ENCODE measurements at places on chromosomes 12 and 14.
A peak's percentile ranks its signal among the peaks of the same experiment; 100 is the strongest.

DNA sequence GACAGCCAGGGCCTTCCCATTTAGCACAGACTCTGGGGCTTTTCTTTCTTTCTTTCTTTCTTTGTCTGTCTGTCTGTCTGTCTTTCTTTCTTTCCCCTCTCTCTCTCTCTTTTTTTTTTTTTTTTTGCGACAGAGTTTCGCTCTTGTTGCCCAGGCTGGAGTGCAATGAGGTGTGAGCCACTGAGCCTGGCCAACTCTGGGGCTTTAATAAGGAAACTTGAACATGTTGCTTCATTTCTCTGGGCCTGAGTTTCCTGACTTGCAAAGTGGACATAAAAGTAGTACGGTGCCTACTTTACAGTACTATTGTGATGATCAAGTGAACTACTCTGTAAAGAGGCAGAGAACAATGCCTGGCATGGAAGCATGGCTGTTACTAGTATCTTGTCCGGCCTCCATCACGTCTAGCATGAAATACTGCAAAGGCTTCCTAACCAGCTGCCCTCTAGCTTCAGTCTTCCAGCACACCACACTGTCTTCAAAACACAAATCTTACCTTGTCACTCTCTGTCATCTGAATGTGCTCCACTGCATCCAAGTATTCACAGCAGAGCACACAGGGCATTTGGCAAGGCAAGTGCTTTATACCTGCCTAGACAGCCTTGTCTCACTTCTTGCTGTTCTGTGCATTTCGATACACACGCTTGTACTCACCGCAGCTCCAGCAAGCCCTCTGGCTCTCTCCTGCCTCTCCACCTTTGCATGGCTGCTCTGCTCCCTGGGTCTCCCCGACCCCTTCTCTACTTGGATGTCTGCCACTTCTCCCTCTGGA, 96.7 kb downstream of the IRF2BPL start:
- no peak for DNase-seq

DNA sequence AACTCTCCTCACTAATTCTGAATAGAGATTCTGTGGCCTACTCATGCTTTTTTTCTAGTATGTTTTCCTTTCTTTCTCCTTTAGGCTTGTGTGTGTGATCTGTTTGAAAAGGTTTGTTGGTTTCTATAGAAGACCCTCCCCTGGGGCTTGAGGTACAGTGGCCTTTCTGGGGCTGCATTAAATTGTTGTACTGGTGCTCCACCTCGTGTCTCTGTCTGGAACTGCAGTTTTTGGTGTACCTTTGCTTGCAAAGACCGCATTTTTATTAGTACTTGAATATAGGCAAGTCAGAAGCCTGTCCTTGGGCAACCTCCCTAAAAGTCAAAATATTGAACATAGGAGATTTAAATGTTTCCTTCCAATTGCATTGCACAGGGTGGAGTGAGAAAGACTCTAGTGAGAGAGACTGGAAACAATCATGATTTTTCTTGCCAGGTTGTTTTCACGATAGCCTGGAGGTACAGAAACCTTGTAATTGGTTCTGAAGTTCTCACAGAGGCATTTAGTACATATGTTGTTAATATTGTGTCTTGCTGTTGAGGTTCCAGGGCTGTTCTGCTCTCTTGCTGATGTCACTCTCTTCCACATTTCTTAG, 39.0 kb downstream of the SLCO1B1 start:
- peak; percentile 61 for DNase-seq

DNA sequence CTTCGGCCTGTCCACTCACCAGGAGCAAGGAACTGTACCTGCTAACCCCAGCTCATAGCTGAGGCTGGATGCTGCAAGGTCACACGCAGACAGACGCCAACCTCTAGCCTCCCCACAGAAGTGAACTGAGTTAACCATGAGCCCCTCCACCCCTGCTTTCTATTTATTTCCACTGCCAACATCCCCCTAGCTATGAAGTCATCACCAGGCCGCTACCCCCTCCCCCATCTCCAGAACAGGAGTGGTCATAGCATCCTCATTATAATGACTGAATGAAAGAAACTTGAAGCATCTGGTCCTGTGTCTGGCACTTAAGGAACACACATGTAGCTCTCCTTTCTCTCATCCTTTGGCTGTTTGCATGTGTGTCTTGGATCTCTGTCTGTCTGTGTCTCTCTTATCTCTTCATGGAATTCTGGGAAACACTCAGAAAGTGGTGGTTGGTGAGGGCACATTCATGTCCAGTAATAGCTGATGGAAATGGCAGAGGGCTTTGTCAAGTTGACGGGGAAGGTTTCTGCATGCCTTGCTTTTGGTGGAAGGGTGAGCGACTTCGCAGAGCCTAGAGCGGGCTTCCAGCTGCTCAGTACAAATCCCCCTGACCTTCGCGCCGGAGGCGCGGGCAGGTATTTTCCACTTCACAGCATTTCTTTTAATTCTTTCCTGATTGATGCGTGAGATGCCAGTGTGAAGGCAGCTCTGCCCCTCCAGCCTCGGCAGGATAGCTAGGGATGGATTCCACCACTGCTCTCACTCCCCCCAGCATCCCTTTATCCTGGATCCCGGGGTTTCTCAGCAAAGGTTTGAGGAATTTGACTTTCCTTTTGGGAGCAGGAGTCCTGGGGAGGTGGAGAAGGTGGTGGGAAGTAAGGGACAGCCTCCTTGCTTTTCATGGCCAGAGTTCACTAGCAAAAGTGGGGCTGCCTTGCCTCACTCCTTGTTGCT, 198.2 kb downstream of the CHST11 start:
- no peak for DNase-seq

DNA sequence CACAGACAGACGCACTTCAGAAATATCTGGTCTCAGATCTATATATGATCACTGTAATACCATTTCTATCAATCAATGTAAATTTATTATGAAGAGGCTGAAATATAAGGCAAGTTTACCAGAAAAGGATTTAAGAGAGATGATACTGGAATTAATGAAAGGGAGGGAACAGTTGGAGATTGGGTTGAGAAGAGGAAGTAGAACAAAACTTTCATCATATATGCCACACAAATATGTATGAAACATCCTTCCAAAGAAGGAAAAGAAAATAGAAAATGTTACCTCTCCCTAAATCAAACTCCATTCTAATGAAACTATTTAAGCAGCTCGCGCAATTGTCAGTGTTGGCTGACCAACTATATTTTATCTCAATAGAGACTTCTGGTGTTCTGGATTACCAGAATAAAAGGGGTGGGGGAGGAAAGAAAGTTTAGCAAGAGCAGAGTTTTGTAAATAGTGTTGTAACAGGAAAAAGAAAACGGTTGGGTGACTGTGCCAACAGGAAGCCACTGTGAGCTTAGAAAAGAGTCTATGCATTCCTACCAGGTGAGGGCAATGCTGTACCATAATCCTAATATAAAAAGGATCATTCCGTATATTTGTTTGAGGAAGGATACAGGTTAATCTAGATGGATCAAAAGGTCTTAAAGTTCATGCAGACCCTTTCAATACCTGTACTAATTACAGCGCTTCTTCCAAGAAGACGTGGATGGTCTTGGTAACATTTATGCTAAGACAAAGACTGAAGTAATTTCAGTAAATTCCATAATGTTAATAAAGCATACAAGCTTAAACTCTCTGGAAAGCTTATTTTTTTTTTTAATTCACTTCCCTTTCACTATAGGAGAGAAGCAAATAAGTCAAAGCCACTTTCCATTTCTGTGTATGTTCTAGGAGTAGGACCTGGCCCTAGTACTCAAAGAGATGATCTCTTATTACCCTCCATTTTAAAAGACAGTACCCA, 14.5 kb upstream of the LLPH start:
- DNase-seq, result peak; percentile 2

GRCh38 chr12:89856431-89856830, 147.8 kb upstream of the ATP2B1 start:
- DNase-seq, result no peak

DNA sequence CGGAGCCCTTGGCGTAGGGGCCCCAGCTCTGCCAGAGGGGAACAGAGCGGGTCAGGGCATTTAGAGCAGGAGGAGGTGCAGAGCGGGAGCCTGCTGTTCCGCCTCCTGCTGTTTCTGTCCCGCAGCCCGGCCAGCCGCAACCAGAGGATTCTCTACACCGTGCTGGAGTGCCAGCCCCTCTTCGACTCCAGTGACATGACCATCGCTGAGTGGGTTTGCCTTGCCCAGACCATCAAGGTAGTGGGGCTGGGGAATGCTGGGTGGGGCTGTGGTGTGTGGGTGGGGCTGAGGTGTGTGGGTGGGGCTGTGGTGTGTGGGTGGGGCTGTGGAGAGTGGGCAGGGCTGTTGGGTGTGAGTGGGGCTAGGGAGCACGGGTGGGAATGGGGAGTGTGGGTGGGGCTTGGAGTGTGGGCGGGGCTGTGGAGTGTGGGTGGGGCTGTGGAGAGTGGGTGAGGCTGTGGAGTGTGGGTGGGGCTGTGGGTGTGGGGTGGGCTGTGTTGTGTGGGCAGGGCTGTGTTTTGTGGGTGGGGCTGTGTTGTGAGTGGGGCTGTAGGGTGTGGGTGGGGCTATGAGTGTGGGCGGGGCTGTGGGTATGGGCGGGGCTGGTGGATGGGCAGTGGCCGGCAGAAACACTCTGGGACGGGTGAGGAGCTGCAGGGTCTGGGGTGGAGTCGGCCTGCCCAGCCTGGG, 8.0 kb downstream of the ASPG start:
- no peak for DNase-seq

DNA sequence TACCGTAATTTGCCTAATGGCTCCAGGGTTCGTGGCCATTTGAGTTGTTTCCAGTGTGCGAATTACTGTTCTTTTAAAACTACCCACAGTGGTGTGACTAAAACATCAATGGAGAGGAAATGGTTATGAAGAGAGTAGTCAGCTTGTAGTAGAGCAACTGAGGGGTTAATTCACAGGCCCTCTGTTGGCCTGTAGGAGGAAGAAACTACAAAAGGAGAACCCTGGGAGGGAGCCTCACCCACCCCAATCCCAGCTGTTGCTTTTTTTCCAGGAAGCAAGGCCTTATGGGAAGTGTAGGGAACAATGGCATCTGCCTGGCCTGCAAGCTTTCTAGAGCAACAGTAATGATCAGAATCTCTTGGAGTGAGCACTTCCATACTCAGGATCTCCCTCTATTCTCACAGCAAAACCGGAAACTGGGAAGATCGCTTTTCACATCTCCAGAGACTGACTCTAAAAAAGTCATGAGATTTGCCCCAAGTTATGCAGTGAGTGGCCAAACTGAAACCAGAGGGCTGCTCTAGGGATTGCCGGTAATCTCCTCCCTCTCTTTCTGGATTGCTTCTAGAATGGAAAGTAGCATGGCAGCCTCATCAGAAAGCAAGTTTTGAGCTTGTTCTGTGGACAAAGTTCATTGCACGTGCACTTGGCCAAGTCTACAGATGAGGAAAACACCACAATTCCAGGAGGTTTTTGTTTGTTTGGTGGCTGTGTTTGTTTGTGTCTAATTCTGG, 125.3 kb upstream of the PWP1 start:
- DNase-seq, result no peak

- DNase-seq, result no peak
Measured at GRCh38 chr12:78316136-78316535, 485.4 kb downstream of the NAV3 start.

GRCh38 chr14:103927566-103927965, 690 bp upstream of the TDRD9 start:
- no peak for DNase-seq

- no peak for DNase-seq
Measured at GRCh38 chr14:69850086-69850735, 29.0 kb upstream of the SMOC1 start.

DNA sequence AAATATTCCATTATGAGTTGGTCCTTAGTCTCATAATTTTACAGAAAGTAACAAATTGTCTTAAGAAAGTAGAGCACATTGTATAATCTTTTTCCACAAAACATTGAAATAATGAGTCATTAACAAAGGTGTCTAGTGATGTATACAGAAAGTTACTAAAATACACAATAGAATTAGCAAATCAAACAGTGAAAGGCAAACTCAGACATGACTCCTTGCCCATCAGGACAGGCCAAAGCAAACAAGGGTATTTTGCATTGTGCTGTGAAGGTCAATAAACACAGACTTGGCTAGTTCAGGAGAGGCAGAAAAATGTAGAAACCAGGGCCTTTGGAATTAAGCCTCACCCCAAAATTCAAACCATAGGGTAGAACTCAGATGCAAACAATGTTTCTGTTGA, 37.3 kb downstream of the SIX4 start:
- DNase-seq, result no peak

DNA sequence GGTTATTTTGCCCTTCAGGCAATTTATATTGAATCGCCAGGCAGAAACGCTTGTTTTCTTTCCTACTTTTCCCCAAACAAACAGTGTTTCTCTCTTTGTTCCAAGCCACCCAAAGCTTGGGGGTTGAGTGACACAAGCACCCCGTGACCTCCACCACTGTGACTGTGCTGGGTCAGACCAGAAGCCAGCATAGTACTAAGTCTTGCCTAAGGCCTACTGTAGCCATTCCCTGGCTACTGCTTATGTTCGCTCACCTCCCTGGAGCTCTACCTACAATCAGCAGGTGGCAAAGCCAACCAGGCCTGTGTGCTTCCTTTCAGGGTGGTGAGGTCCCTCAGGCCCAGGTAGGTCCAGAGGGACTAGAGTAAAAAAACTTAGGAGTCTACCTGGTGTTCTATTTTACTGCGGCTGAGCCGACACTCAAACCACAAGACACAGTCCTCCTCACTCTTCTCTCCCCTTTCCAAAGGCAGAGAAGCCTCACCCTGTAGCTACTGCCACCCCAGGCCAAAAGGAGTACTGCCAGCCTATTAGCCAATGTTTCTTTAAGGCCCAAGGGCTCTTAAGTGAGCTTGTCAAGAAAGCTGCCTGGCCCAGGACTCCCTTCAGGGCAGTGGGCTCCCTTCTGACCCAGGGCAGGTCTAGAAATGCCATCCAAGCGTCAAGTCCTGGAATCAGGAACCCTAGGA, 411.8 kb upstream of the MIS18BP1 start:
- DNase-seq, result no peak

- DNase-seq, result peak; percentile 74
Measured at GRCh38 chr12:52495389-52495788, 2.3 kb upstream of the KRT6A start.

- no peak for DNase-seq
Measured at GRCh38 chr12:32448586-32448985, 49.2 kb downstream of the FGD4 start.

GRCh38 chr14:90721619-90722305, 94.5 kb downstream of the TTC7B start:
- no peak for DNase-seq

GRCh38 chr12:6460751-6461371, 9.0 kb downstream of the TAPBPL start:
- no peak for DNase-seq

DNA sequence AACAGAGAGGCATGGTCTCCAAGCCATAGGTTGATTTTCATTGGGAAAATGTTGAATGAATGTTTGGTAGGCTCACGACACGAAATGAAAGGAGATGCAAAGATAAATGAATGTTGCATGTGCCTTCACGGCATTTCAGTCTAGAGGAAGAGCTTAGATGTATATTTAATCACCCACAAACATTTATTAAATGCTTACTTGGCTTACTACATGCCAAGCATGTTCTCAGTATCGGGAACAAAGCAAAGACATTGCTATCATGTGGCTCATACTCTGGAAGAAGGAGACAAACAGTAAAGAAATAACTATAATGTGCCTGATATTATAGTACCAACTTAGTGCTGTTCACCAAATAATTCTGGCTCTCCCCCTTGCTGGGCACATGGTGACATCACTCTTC, 133.5 kb downstream of the LLPH start:
- DNase-seq, result no peak

GRCh38 chr12:4270831-4271716, 2.5 kb upstream of the CCND2 start:
- no peak for DNase-seq
